Activated CD4-positive, alpha-beta T cell treated with anti-CD3 and anti-CD28 coated beads, Interleukin-2, Interleukin-4, amounts not matched to agents 100 ng/mL and 50 ng/mL, durations not matched to agents 16 hours and 8 hours (primary cell): ENCODE measurements at places on chromosomes 4 and X.

- no peak for DNase-seq
These were observed 204.9 kb upstream of the PPARGC1A start for GRCh38 chr4:24094726-24095125.

DNA sequence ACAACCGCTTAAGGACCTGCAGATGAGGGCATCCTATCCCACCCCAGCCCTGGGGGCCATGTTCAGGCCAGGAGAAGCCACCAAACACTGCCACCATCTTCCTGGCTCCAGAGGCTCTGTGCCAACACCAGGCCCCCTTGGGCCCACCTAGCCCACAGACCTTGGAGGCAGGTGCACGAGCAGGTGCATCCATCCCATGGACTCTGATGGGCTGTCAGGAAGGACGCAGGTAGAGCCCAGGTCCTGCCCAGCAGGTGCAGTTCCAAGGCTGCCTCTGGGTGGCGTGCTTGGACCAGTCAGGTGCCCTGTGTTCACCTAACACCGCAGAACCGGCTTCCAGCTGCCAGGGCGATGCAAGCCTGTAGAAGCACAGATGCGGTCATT lies 22.8 kb upstream of the PDE6B start:
- peak; percentile 38 for DNase-seq

- DNase-seq, result peak; percentile 4
These were observed 58.6 kb downstream of the DDX60L start for GRCh38 chr4:168421671-168422070.

DNA sequence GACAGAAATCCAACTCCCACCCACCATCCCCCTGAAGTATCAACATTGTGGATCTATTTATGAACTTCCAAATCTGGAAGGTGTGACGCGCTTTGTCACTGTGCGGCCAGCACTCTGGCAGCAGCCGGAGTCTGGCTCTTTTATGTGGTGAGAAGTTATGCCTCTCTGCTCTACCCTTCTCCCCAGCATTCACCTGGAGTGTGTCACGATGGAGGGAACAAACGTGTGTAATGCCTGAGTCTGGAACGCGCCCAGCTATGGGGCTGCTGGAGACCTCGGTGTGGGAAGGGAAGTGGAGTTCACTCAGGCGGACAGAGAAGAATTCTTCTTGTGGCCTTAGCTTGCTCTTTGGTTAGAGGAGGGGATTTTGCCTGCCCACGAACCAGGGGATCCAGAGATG lies 222.1 kb upstream of the RPL34 start:
- no peak for DNase-seq

GRCh38 chrX:71210816-71211215 lies 12.2 kb upstream of the GJB1 start:
- no peak for DNase-seq

DNA sequence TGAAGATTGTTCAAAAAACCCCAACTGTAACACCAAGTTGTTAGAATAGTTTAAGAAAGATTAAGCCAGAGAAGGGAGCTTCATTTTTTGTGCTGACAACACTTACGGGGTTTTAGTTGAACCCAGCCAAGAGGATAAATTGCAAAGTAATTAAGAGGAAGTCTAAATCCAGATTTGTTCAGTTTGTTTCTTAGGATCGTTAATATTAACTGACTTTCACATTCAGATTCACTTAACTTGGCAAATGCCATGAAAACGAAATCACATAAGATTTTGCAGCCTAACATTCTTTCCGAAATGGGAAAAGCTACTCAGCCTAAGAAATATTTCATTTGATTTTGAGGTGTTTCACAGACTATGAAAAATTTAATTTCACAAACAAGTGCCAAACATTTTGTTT lies 511.3 kb downstream of the TRIML1 start:
- DNase-seq, result no peak

DNA sequence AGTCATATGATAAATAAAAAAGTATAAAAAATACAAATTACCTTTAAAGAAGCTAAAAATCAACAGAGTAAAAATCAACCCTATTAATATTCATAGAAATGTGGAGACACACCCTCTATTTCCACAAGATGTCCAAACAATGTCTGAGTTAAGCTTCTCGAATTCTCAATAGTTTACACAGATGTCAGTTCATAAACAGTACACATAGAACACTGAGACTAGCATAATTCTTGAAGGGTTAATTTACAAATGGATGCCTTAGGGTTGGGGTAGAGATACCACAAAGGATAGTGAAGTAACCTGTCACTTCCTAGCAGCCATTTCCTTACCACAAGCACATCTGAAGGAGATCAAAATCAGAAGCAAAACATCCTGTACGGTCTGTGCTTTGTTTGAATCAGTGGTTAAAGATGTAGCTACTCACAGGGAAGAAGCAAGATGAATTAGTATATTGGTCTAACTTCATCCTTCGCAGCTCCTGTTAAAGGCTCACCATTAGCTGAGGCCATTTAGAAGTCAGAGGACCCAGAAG lies 2393.9 kb downstream of the ARAP2 start:
- DNase-seq, result no peak

DNA sequence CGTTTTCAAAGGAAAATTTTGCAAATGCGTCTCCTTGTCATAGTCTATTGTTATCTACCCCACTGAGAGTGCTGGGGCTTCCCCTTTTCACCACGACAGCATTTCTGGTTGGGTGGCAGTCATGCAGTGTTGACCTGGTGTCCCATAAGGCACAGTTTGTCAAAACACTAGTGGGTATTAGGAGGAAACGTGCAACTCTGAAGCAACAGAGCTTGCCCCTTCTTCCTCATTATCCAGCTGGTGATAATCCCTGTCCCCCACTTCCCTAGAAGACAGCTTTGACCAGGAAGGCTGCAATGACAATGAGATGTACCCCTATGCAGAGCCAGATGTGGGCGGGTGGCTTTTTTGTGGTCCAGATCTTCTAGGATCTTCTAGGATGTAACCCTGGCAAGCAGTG lies 1.8 kb downstream of the TBC1D1 start:
- DNase-seq, result peak; percentile 36

- DNase-seq, result no peak
These were observed 15.6 kb downstream of the OPHN1 start for GRCh38 chrX:68417651-68418050.

- peak; percentile 44 for DNase-seq
These were observed 112.3 kb downstream of the KLHL8 start for GRCh38 chr4:87108142-87108546.
